Activated CD8-positive, alpha-beta memory T cell treated with anti-CD3 and anti-CD28 coated beads for 36 hours (primary cell): ENCODE measurements at places on chromosomes 6 and 20. TPM values are rescaled to one million over a fixed set of nuclear protein-coding genes. Genes with fewer than 3 reads are reported as not detected.

The LINC00237 gene
- total RNA-seq = not detected

The MYLK2 gene
- 0.19 TPM for total RNA-seq

The ZNF391 gene
- total RNA-seq = 3.8 TPM

The BMP7 gene
- not detected for total RNA-seq

The MTO1 gene
- 50.7 TPM for total RNA-seq

The REM1 gene
- total RNA-seq = not detected

The COL11A2 gene
- total RNA-seq = 1.1 TPM

The PIM1 gene
- 135 TPM for total RNA-seq
